ENCODE measurements at places on chromosomes 12 and 14.

DNA sequence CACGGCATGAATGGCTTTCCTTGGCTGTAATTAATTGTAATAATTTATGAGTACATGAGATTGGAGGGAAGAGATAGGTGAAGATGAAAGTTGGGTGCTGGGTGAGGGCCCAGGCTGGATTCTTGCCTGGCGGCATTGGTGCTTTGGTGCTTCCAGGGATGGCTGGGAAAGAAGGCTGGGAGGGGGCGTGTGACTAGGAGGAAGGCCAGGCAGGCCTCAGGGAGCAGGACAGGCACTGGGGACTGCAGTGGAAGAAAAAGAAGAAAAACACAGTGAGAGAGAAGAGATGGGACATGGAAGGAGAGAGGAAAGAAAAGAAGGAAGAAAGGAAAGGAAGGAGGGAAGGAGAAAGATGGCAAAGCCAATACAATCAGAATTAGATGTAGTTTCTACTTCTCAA is 3.7 kb downstream of the HOXC9 start:
- DNase-seq = no peak

DNA sequence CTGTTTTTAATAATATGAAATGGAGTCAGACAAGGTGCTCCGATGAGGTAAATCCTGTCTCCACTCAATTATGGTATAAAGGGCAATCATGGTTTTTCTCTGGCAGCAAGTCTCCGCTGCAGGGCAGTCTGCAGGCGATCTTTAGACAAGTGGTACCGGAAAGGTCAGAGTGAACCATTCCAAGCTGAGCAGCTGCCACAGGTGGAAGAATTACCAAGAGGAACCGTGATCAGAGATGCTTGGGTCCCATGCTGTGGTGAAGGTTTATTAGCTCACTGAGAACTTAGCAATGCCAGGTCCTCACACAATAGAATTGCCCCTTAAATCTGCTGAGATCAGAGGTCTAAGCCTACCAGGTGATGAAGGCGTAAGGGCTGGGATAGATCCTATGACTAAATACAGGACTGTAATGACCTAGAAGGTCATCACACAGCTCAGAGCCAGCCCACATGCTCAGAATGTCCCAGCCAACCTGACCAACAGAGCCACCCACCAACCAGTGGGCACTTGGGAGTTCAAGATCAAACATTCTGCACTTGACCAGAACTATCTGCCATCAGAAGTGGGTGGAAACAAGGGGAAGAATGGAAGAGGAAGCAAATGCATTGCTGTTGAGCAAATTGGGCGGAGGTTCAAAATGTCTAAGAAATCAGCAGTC is 175.2 kb upstream of the BCL2L14 start:
- no peak for DNase-seq

- DNase-seq = no peak
Measured at GRCh38 chr12:47205532-47206449, 126.0 kb upstream of the AMIGO2 start.

- DNase-seq = no peak
Measured at GRCh38 chr12:7750350-7750749, 3.2 kb upstream of the CLEC4C start.

GRCh38 chr12:2095878-2096277 is 43.1 kb downstream of the CACNA1C start:
- DNase-seq = no peak

- no peak for DNase-seq
Measured at GRCh38 chr14:100679707-100680438, 46.8 kb upstream of the DLK1 start.

- no peak for DNase-seq
Measured at GRCh38 chr14:66140213-66140918, 345.8 kb upstream of the CCDC196 start.

- DNase-seq = no peak
Measured at GRCh38 chr12:76588881-76589565, 29.5 kb upstream of the OSBPL8 start.

GRCh38 chr14:97380539-97380941 is 583.4 kb downstream of the VRK1 start:
- peak; percentile 64 for DNase-seq

- no peak for DNase-seq
Measured at GRCh38 chr12:57430112-57430930, 522 bp downstream of the R3HDM2 start.

GRCh38 chr14:97106609-97107008 is 309.4 kb downstream of the VRK1 start:
- no peak for DNase-seq

DNA sequence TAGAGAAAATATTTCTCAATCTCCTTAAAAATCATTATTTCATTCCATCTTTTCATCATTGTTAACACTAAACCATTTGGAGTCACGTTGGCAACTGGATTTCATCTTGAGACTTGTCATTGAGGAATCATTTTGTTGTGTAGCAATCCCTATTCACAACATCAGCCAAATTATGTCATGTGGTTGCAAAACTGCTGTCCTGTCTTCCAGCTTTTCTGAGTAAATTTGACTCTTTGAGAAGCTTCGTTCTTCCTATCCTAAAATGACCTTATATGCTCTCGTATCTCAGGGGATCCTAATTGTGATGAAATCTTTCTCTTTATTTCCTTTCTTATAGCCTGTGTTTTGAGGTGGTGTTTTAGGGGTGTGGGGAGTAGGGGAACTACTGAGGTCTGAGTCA is 30.6 kb upstream of the KICS2 start:
- no peak for DNase-seq

- no peak for DNase-seq
Measured at GRCh38 chr12:47590771-47591360, 115.0 kb downstream of the RPAP3 start.

- no peak for DNase-seq
Measured at GRCh38 chr12:112164011-112164660, 38.8 kb downstream of the TRAFD1 start.

DNA sequence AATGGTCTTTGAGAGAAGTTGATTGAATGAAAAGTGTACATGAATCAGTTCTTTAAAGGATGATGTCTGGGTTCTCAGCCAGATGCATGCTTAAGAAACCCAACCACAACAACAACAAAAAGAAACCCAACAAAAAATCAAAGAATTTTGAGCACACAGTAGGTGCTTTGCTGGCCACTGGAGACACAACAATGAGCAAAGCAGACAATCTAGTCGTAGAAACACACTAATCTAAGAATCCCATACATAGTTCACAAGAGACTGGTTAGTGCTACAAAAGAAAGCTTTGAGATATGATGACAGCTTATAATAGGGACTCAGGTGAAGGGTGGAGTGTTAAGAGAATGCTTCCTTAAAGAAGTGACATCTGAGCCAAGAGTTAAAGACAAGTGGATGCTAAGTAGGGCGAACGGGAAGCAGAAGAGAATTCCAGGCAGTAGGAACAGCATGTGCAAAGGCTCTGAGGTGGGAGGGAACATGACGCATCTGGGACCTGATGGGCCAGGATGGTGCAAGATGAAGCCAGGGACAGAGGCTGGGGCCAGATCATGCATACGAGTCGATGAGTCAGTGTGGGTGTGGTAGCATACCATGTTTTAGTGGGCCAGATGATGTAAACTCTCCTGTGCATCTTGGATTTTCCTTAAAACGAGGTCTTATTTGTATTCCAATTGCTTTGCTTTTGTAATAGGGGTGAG is 4.6 kb upstream of the HIP1R start:
- no peak for DNase-seq

DNA sequence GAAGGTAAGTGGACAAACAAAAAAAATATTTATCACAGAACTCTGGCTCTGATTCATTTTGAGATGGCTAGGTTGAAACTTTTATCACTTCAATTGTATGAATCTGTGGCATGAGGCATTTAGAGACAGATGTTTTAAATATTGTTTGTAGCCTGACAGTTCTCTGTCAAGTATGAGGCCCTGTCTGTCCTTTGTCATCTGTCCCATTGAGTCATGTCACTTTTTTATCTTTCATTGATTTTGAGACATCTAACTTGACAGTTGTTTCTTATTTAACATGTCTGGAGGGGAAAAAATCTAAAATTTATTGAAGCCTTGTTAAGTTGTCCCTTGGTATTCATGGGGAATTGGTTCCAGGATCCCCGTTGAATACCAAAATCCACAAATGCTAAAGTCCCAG is 829.5 kb downstream of the FSCB start:
- DNase-seq = no peak

DNA sequence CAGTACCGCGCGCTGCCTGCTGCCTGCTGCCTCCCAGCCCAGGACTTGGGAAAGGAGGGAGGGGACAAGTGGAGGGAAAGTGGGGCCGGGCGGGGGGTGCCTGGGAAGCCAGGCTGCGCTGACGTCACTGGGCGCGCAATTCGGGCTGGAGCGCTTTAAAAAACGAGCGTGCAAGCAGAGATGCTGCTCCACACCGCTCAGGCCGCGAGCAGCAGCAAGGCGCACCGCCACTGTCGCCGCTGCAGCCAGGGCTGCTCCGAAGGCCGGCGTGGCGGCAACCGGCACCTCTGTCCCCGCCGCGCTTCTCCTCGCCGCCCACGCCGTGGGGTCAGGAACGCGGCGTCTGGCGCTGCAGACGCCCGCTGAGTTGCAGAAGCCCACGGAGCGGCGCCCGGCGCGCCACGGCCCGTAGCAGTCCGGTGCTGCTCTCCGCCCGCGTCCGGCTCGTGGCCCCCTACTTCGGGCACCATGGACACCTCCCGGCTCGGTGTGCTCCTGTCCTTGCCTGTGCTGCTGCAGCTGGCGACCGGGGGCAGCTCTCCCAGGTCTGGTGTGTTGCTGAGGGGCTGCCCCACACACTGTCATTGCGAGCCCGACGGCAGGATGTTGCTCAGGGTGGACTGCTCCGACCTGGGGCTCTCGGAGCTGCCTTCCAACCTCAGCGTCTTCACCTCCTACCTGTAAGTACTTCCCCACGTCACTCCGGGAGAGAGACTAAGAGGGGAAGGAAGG is at the start of gene LGR5:
Gene LGR5 (plus strand): TSS at position 186 of the 732 bp plus-strand sequence. CDS start 283 bp downstream, at position 469.
- no peak for DNase-seq

GRCh38 chr12:53950789-53951576 is 3.7 kb upstream of the HOXC12 start:
- no peak for DNase-seq

DNA sequence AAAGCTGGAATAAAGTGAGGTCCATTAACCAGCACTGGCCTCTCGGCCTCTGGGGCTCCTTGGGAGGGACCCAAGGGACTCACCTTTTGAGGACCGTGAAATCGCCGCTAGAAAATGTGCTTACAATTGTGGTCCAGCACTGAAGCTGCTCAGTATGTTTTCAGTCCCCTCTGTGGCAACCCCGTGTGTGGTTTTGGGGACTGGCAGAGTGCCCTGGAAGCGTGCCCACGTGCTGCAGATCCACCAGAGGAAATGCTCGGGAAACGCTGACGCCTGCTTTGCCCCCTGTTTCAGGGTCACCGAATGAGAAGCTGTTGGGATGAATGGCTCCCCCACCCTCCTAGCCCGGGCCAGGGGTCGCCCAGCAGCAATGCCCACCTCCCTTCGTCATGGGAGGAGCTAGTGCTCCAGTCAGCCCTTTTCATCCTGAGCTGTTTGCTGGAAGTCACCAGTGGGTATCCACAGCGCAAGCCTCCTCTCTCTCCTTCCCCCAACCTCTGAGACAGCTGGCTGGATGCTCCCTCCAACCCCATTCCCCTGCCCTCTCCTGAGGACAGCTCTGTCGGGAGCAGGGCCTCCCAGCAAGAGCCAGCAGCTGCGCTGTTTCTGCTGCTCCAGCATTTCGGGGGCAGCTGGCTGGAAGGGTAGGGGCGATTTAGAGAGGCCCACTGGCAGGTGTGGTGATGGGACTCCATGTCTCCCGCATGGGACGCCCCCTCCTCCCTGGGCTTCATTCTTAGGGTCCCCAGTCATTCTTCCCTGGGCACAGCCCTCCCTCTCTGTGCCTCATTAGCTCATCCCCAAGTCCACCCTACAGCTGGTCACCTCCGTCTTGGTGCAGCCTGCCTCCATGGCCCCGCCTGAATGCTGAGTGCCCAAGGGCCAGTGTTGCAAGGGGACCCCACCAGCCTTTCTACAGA is 33.2 kb upstream of the PPP1R13B start:
- no peak for DNase-seq

- DNase-seq = peak; percentile 69
Measured at GRCh38 chr12:108565976-108566375, 3.6 kb downstream of the ISCU start.

DNA sequence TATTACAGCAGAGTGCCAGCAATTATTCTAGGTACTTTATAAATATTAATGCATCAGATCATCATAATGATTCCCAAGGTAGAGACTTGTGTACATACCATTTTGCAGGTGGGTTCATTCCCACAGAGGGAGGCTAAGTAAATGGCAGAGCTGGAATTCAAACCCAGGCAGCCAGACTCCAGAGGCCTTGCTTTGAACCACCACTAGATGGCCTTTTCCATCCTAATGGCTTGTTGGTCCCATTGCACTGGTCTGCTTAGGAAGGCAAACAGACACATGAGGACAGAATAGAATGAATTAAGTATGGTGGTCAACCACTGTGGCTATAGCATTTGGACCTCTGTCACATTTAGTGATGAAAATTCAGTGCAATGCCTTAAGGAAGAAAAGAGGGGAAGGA is 158.7 kb downstream of the METTL25 start:
- DNase-seq = no peak

DNA sequence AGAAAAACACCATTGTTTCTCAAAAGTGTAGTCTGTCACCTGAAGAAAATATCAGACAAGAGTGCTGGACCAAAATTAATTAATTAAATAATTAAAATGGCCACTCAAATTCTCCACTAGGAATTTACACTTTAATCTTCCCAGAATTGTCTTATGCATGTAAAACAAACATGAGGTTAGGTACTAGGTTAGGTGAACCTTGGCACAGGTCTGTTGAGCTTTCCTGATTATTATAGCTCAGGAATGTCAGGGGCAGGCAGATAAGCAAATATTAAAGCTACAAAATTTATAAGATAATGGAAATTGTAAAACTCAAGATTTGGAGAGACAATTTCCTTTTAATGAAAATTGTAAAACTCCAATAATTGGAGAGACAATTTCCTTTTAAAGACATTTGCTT is 253.2 kb downstream of the BMP4 start:
- no peak for DNase-seq

DNA sequence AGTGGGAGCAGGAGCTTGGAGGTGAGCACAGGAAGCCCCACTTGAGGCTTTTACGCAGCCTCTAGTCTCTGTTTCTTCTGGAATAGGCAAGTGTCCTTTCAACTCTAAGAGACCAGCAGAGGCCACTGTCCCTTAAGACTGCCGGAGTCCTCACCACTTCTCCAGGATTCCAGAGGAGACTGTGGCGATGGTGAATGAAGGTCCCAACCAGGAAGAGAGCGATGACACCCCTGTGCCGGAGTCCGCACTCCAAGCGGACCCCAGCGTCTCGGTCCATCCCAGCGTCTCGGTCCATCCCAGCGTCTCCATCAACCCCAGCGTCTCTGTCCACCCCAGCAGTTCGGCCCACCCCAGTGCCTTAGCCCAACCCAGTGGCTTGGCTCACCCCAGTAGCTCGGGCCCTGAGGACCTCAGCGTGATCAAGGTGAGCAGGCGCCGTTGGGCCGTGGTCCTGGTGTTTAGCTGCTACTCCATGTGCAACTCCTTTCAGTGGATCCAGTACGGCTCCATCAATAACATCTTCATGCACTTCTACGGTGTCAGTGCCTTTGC is 442 bp downstream of the FLVCR2 start:
- DNase-seq = no peak

GRCh38 chr12:117193903-117194302 is 3.6 kb upstream of the FBXO21 start:
- DNase-seq = no peak

Data from activated CD8-positive, alpha-beta memory T cell treated with anti-CD3 and anti-CD28 coated beads, Interleukin-2, amount 50 U/mL, for 4 hours (primary cell).